ENCODE measurements at places on chromosomes 1 and 21. TPM values are rescaled to one million over a fixed set of nuclear protein-coding genes. Genes with fewer than 3 reads are reported as not detected.

LCE3E gene
- not detected for total RNA-seq

FBXO2 gene
- total RNA-seq: 2.5 TPM

OR2T35 gene
- not detected for total RNA-seq

P3H1 gene
- total RNA-seq: 32.0 TPM

PLD5 gene
- not detected for total RNA-seq

SYCP1 gene
- total RNA-seq: not detected

CLCNKB gene
- total RNA-seq: not detected

Data from activated CD4-positive, alpha-beta memory T cell treated with anti-CD3 and anti-CD28 coated beads for 36 hours (primary cell).